ENCODE measurements at places on chromosomes 16 and 17.

DNA sequence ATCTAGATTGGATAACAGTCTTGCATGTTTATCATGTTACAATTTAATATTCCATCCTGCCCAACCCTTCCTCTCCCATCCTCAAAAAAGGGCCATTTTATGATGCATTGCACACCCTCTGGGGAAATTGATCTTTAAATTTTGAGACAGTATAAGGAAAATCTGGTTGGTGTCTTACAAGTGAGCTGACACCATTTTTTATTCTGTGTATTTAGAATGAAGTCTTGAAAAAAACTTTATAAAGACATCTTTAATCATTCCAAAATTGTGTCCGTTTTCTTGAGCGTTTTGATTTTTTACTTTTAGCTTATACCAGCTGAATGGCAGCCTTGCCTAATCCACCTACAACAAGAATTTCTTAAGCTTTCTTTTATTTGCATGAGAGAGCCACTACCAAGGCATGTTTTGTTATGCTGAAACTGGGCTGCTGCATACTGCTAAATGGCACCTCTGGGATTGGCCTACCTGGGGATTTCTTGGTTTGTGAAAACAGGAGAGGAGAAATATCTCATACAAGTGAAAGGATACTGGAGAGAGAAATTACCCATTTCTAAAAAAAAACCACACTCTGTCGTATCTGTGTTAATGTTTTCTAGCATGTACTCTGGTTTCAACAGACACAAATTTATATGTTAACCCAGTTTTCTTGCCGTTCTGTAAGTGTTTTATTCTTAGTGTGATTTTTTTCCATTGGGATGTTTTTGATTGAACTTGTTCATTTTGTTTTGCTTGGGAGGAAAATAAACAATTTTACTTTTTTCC lies 52.2 kb downstream of the TUBD1 start:
- peak; percentile 62 for DNase-seq

DNA sequence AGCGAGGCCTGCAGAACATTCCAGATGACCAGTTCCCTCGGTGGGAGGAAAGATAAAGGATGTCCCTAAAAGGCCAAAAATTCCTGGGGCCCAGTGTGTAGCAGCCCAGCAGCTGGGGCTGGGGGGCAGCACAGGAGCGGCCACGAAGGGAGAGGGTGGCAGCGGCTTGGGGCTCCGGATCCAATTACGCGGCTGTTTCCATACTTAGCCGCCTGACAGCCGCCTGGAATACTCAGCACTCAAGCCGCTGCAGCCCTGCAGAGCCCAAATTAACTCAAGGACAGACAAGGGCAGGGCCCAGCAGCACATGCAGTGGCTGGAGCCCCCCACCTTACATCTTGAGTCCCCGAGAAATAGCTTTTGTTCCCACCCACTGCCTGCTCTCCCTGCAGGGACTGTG lies 1.3 kb downstream of the SRL start:
- no peak for DNase-seq

- DNase-seq = no peak
Observed at GRCh38 chr16:88763502-88764053, 21.4 kb downstream of the PIEZO1 start.

- no peak for DNase-seq
Observed at GRCh38 chr16:63737633-63738032, 1384.2 kb downstream of the CDH11 start.

DNA sequence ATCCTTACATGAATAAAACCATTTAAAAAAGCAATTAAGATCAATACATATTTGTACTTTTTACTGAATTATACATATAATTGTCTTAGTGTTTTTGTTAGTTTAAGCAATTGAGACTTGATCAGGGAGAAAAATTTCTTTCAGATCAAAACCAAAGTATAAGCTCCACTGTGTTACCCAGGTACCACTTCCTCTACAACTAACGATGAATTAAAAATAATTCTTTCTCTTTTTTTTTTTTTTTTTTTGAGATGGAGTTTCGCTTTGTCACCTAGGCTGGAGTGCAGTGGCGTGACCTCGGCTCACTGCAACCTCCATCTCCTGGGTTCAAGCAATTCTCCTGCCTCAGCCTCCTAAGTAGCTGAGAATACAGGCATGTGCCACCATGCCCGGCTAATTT lies 6.8 kb downstream of the FBXO47 start:
- DNase-seq = no peak

DNA sequence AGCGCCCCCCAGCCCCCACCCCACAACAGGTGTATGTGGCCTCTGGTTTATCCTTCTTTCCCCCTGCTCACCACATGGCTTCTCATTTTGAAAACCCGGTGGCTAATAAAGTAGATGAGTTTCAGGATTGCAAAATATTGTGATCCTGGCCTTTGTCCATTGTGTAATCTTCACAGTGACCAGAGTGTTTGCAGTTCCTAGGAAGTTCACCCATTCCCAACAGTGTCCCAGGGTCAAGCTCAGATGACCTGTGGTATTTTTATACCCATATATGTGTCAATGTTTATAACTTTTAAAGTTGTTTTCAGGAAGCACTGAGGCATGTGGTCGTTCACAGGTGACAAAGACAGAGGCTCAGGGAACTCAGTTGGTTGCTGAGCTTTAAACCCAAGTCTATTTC lies 721.9 kb downstream of the WWOX start:
- no peak for DNase-seq

- DNase-seq = no peak
Observed at GRCh38 chr17:44775838-44776621, 17.2 kb downstream of the ADAM11 start.

GRCh38 chr16:55039931-55040330 lies 109.3 kb downstream of the IRX5 start:
- no peak for DNase-seq

DNA sequence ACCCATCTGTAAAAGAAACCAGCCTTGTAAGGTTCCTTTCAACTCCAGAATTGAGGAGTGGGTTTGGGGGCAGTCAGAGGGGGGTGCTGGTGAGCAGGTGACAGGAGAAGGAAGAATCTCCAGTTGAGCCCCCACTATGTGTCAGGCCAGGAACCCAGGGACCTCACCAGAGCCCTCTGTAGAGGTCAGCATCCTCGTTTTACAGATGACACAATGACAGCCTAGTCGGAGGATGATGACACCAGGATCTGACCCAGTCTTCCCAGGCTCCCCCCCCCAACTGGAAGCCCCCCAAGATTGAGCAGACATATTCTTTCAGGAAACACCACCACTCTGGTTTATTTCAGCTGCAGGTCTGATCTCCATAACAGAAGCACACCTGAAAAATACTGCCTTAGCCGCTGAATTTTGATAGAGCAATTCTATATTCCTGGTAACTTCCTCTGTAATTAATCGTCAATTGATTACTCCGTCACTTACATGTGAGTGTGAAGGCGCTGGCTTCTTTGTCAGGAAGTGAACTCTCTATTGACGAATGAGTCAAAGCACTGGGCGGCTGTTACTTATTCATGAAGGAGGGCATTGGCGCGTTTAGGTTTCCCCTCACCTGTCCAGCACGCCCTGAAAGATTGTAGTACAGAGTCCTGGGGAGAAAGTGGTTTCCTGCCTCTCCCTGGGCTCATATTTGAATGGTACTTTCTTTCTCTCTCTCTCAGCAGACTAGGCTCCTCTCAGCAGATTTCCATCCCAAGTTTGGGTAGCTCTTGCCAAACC lies 21.2 kb downstream of the SOCS3 start:
- DNase-seq = peak; percentile 68

DNA sequence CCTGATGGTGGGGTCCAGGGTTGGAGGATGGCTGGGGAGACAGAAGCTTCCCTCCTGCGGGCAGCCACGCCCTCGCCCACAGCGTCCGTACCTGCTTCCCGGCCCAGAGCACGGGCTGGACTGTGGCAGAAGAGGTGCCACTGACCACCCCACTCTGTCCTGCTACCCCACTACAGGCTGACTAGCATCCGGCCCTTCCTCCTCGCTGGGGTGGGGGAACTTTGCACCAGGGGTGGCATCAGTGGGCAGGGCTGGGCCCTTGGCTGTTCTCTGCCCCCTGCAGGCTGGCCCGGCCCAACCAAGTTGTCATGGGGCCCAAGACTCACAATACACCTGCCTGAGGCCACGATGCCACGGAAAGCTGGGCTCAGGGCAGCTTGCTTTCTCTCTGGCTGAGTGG lies 73.0 kb downstream of the KLHDC4 start:
- no peak for DNase-seq

DNA sequence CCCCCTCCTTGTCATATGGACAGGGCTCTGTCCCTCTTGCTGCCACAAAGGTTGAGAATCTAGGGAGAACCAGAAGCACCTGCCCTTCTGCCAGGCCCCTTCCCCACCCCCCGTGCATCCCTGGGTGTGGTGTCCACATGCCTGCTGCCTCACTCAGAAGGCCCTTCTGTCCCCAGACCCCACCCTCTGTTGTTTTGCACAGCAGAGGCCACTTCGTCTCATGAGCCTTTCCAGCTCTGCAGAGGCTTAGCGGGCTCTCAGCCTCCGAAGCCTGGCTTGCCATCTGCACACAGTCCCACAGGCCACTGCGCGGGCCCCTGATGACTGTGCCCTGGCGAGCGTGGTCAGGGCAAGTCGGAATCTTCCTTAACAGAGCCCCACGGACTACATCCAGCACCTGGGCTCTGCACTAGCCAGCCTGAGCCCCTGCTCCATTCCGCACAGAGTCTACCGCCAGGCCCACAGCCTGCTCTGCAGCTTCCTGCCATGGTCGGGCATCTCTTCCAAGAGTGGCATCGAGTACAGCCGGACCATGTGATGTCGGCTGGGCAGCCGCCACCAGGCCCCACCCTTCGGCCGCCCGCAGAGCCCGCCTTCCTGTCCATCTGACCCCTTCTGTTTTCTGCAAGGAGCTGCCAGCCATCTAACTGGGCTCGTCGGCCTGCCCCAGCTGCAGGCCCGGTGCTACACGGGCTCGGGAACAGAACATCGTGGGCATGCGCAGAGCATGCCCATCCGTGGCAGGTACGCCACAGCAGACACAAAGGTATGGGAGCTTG lies 10.8 kb downstream of the C16orf90 start:
- DNase-seq = no peak

DNA sequence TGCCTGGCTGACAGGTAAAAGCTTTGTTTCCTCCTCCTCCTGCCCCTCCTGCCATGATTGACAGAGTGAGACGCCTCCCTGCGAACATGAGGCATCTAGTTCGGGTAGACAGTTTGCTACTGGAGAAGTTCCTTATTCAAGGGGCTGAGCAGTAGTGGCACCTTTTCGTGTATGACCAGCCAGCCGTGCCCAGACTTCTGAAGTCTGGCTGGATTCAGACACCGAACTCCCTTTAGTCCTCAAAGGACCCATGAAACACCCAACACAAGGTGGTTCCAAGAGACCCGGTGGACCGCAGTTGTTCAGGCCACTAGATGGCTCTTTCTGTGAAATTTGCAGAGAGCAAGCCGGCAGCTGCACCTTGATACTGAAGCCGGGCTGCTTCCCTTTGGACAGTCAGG lies 192.8 kb downstream of the XYLT1 start:
- DNase-seq = no peak

DNA sequence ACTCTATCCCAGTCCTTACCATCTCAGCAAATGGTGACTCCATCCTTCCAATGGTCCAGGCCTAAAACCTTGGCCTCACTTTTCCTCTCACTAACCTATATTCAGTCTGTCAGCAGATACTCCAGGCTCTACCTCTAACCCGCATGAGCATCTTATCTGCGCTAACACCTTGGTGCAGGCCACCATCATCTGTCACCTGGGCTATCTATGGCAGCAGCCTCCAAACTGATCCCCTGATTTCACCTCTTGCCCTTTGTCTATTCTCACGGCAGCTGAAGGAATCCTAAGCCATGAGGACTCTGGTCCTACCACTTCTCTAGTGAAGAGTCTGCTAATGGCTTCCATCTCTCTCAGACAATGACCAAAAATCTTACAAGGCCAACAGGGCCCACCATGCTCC lies 57.9 kb upstream of the CCL1 start:
- no peak for DNase-seq

DNA sequence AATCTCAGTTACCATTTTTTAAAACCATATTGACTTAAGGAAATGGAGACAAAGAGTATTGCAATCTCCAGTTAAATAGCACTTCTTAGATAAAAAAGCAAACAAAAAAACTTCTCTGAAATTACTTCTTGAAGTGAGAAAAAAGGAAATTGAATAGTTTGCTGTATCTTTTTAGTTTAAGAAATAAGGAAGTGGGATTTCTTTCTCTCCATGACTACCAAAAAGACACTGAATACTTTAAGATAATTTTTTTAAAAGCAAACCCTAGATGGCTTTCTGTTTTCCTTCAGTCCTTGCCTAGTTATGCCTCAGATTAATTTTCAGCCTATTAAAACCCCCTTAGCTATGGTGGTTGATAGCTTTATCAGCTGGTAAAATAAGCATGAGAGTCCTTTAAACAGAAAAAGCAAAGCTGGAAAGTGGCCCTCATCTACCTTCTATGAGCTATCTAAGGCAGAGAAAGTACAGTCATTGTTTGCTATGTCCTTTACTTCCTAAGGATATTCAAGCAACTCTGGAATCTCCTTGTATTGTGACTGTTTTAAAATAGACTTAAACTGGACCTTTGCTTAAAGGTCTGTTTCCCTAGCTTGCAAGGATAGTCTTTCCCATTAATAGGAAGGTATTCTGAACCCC lies 28.6 kb downstream of the TPPP3 start:
- DNase-seq = no peak

DNA sequence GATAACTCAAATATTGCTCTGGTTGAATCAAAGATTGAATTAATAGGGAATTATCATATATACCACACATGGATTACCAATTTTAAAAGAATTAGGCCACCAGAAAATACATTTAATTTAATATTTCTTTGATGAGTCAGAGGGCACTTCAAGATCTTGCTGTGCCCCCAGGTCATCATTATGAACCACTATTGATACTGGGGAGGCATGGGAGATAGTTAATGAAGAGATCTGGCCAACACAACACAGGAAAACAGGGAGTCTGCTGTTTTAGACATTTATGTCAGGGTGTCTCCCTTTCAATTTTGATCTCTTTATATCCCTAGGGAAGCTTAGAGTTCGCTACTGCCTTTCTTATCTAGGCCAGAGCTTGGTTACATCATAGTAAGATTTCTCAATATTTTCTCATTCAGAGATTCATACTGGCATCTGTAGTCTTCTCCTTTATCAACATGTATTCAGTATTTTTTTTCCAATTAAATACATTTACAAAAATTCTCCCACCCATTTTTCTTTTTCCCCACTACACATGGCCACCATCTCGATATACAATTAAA lies 158.3 kb upstream of the ZFHX3 start:
- DNase-seq = no peak

DNA sequence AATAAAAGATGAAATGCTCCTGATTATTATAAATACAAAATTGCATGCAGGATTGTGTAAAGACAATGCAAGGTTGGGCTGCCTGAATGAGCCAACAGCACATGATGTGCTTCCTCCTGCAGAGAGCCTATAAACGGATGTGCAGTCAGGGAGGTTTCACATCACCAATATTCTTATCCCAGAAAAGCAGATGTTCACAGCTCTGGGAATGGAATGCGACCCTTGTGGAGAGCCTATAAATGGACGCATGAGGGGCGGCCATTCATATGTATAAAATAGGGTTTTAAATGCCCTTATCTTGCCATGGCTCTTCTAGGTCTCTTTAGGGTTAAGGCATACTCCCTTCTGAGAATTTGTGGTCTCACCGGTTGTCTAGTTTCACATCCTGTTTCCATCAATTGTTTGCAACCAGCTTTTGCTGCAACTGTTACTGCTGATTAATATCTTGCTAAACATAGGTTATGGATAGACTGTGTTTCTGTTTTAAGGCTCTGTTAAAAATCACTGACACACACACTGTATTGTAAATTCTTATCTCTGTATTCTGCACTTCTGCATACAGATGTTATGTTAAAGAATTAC lies 31.9 kb downstream of the SLFN11 start:
- peak; percentile 71 for DNase-seq

Data from CD4-positive, alpha-beta T cell treated with Interleukin-2 at 100 ng/mL for 4 hours (primary cell).